ENCODE measurements at places on chromosomes 3 and 15.

DNA sequence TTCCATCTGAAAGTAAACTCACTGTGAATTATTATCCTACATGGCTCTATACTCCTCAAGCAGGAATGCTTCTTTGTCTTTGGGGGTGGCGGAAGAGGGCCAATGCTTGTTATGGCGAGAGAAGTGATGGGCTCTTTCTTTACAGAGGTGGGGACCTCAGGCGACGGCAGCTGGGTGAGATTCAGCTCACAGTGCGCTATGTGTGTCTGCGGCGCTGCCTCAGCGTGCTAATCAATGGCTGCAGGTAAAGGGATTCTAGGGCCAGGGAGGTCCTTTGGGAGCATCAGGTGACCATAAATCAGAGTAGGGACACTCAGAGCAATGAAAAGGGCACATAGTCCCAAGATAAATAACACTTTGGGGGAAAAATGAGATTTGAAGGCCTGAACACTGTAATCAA, 39.0 kb downstream of the ESYT3 start:
- DNase-seq: no peak

GRCh38 chr15:43541785-43542184, 24.4 kb downstream of the MAP1A start:
- no peak for DNase-seq

GRCh38 chr3:197791892-197792647, 1.0 kb downstream of the LRCH3 start:
- DNase-seq: no peak

- DNase-seq: no peak
Observed at GRCh38 chr3:13660042-13660874, 111.3 kb downstream of the FBLN2 start.

GRCh38 chr15:99966815-99967214, 233.6 kb upstream of the LYSMD4 start:
- no peak for DNase-seq

DNA sequence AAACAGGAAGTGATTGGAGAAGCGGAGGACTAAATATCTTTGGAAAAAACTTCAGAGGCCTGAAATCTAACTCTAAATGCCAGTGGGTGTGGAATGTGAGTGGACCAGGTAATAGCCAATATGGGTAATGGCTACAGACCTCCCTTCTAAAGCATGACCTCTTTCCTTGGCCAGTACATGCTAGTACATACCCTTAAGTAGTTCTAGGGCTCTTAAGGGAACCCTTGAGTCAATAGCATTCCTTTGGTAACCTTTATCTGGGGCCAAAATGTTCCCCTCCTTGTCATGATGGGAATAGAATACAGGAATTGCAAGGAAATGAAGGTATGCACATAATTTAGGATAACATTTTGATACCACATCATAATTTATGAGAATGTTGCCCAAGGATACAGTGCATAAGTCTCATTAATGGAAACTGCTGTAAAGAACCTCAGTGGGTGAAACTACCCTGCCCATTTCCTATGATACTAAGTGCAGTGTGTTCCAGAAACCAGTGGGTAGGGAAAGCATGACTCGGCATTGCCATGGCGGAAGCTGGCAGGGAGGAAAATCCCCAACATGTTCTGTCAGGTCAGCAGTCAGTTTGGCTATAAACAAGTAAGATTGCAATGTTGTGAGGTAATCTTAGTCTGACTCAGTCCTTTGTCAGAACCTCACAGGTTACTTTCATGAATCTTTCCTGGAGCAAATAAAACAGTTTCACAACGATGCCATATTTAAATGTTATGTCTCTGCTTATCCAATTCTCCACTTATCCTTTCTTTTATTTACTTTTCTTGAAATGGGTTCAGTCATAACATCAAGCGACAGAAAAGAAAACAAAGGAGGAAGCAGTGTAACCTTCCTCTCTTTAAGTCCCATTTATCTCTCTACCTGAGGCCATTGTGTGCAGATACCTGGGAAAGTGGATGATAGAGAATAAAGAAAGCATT, 23.5 kb upstream of the RAP2B start:
- DNase-seq: peak; percentile 89

DNA sequence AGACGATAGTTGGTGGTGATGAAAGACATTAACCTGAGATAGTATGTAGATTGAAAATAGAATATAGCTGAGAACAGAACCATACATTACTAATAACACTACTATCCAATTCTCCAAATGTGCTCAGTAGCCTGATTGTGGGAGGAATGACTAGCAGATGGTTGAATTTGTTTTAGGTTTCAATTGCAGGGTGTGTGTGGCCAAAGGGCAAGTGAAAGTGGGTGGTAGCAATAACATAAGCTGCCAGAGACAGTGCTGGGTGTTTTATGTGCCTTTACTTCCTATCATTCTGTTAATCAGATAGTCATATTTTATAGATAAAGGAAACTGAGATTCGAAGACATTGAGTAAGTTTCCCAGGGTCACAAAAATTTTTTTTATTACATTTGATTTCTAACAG, 249.5 kb upstream of the ARL6 start:
- DNase-seq: no peak

- no peak for DNase-seq
Observed at GRCh38 chr15:48720646-48721045, 75.1 kb upstream of the FBN1 start.

- peak; percentile 63 for DNase-seq
Observed at GRCh38 chr3:141421639-141422319, 53.5 kb downstream of the ZBTB38 start.

GRCh38 chr3:155835341-155836071, 18.7 kb downstream of the SLC33A1 start:
- DNase-seq: no peak

- no peak for DNase-seq
Observed at GRCh38 chr15:90099868-90100831, 2.1 kb downstream of the IDH2 start.

DNA sequence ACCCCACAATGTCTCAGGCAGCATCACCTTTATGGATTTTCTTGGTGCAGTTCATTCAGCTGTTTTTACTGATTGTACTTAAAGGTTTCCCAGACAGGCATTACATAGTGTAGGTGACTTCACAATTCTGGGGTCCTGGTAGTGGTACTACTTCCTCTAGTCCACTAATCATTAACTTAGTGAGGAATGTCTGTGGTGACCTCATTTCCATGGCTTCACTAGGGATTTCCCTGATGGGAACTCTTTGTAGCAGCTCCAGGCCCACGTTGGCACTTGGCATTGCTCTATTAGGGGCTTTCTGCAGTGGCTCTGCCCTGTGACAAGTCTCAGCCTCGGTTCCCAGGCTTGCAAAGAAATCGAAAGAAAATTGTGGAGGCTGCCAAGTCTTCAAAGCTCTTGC, 48.1 kb upstream of the NPAP1 start:
- DNase-seq: no peak

- DNase-seq: no peak
Observed at GRCh38 chr15:25787381-25787780, 75.7 kb downstream of the ATP10A start.

DNA sequence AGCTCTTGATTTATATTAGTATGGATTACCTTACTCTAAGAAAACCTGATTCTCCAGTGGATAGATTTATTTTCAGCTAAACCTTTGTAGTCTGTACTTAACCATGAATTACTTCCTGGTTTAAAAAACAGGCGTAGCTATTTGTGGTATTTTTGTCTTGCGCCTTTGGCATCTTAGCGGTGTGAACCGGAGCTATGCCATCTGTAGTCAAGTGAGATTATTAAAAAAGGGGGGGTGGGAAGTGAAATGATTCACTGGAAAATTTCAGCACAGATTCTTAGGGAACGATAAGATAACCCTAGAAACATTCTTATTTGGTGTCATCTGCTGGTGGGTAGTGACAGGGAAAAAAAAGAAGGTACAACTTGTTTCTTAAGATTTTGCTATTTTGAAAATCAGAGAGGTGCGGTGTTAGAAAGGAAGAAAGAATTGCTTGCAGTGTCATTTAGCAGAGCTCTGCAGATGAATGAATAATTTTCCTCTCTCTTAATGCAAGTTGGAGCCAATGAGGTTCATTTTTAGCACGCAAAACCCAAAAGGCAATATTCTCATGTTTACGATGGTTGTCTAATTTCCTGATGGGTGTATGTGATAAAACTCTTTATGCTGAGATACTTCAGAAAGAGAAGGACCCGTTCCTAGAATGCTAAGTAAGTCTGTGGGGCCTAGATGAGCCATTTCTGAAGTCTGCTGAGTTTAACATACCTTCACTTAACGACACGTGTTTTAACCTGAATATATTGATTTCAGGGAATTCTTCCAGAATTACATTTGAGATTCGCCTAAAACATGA, 44.0 kb downstream of the PSMD6 start:
- no peak for DNase-seq

- no peak for DNase-seq
Observed at GRCh38 chr15:77371850-77372563, 47.9 kb downstream of the PEAK1 start.

DNA sequence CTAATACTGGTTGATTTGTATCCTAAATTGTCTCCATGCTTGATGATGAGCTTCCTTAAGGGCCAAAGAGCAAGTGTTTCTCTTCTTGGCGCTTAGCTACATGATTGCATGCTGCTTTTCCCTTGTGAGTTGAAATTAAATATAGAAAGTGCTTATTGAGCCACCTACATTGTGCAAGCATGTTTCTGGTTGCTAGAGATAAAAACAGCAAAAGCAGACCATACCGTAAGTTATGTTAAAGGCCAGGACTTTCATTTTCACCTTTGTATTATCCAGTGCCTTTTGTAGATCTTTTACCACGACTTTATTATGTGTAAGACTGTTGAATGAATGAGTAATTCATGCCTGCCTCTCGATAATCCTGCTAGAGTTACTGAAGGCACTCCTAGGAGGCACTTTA, 41.9 kb upstream of the CCNB2 start:
- DNase-seq: no peak

- DNase-seq: no peak
Observed at GRCh38 chr15:26038693-26039092, 175.6 kb upstream of the ATP10A start.

DNA sequence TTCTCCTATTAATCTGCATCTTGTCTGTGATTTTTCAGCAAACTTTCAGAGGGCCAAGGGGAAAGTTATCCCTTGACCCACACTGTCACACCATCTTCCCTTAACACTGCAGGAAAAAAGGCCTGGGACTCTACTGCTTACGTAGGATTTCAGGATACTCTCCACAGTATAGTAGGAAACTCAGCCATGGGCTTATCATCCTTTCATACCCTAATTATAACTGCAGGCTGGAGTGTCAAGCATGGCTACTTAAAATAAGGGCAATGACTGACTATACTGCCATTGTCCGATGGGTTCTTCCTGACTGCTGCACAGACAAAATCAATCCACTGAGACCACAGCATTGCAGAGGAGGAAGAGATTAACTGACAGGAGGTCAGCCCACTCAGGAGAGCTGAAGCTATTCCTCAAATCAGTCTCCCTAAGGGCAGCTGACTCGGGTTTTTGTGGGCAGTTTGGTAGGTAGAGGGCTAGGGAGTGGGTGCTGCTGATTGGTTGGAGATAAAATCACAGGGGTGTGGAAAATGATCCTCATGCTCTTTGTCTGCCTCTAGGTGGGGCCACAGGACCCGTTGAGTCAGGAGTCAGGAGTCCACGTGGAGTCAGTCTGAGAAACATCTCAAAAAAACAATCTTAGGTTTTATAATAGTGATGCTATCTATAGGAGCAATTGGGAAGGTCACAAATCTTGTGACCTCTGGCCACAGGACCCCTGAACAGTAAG, 118.2 kb upstream of the STRIT1 start:
- DNase-seq: no peak

- no peak for DNase-seq
Observed at GRCh38 chr15:72313448-72313840, 6.5 kb downstream of the CELF6 start.

GRCh38 chr3:107496855-107497254, 25.9 kb upstream of the BBX start:
- DNase-seq: no peak

DNA sequence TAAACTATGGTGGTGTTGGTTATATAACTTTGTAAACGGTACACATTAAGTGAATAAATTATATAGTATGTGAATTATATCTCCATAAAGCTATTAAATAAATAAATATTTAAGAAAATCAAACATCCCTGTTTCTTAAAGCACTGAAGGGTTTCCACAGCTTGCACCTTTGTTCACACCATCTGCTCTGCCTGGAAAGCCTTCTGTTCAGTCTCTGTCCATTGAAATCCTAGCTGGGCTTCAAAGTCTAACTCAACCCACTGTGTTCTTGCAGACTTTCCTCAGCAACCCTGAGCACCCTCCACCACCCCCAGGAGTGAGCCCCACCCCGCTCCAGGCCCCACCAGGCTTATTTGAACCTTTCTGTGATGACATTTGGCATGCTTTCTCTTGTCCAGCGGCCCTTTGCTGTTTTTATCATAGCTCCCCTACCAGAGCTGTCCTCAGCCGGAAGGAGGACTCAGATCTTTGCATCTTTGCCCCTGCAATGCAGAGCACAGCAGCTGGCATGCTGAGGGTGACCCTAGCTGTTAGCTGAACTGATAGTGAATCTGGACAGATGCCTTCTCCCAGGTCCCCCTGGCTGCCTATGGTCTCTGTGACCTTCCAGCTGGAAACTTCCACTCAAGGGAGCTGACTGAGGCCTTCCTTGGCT, 105.2 kb downstream of the DAPK2 start:
- DNase-seq: no peak

DNA sequence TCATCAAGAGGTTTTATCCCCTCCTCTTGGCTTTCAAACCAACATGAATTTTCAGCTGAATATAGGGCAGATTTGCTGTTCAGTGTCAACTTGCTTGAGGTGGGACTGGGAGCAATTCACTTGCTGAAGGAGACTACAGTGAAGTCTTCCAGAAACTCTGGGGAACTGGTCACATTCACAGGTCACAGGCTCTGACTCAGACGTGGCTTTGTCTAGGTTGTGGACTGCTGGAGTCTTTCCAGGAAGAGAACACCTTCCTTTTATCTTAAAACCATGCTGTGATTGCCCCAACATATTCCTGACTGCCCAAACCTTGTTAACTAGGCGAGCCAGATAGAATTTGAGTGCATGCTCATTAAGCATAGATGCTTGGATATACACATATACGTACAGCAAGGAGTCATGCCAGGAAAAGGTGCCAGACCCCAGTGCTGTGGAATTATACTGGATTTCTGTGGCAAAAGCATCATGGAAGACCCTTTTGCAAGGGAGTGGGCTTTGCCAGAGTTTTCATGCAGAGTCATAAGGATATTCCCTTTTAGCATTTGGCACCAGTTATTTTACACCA, 399.1 kb upstream of the TBL1XR1 start:
- no peak for DNase-seq

DNA sequence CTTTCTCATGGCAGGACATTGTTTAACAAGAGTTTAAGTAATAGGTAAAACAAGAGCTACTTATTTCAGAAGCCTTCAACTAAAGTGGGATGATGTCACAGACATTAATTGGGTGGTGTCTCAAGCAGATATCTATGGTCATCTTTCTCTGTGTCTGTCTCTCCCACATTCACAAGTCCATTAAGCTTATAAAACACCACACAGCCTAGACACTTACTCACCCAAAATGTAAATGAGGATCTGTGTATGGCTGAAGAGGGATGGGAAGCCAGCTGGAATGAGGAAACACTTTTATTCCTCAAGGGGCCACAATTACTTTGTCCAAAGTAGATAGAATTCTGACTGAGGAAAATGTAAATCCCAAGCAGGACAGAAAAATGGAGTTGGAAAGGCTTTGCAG, 183.8 kb downstream of the THRB start:
- no peak for DNase-seq

- DNase-seq: no peak
Observed at GRCh38 chr3:145519398-145520047, 641.5 kb downstream of the PLOD2 start.
